ENCODE measurements at places on chromosomes 6 and 20. TPM values are rescaled to one million over a fixed set of nuclear protein-coding genes. Genes with fewer than 3 reads are reported as not detected.

The NKX2-4 gene
- not detected for total RNA-seq

The ADA gene
- total RNA-seq = 12.0 TPM

The TRMT6 gene
- total RNA-seq = 9.0 TPM

The CCR6 gene
- not detected for total RNA-seq

The SPTLC3 gene
- total RNA-seq = 3.9 TPM

The SENP6 gene
- total RNA-seq = 54.7 TPM

The PROCR gene
- 129 TPM for total RNA-seq

The COL9A1 gene
- total RNA-seq = not detected

The OPRM1 gene
- total RNA-seq = not detected

The CNKSR3 gene
- 5.6 TPM for total RNA-seq

The CDSN gene
- not detected for total RNA-seq

The ADGRF5 gene
- 39.0 TPM for total RNA-seq

The RTEL1 gene
- 22.5 TPM for total RNA-seq

The TFEB gene
- total RNA-seq = 6.5 TPM

The ABHD16B gene
- not detected for total RNA-seq

The KIAA1755 gene
- total RNA-seq = 4.7 TPM

The C6orf58 gene
- total RNA-seq = not detected

The EFCAB8 gene
- total RNA-seq = 0.33 TPM

The TBCC gene
- 30.4 TPM for total RNA-seq

The C4A gene
- total RNA-seq = 12.3 TPM

The LHFPL5 gene
- total RNA-seq = not detected

The FAM184A gene
- 0.33 TPM for total RNA-seq

The PIM1 gene
- 19.3 TPM for total RNA-seq

The PLEKHG1 gene
- total RNA-seq = 0.59 TPM

The POU5F1 gene
- total RNA-seq = 1.3 TPM

The CHRNA4 gene
- not detected for total RNA-seq

The TFAP2A gene
- 1.3 TPM for total RNA-seq

The TMEM244 gene
- not detected for total RNA-seq

The GMPR gene
- 11.6 TPM for total RNA-seq

The MAK gene
- total RNA-seq = not detected

The RBPJL gene
- total RNA-seq = not detected

Measured in smooth muscle cell of the pulmonary artery (primary cell).